Effector memory CD8-positive, alpha-beta T cell (primary cell): ENCODE measurements at places on chromosomes 2 and 18.

- no peak for DNase-seq
Observed at GRCh38 chr2:118148809-118149208, 60.5 kb downstream of the INSIG2 start.

DNA sequence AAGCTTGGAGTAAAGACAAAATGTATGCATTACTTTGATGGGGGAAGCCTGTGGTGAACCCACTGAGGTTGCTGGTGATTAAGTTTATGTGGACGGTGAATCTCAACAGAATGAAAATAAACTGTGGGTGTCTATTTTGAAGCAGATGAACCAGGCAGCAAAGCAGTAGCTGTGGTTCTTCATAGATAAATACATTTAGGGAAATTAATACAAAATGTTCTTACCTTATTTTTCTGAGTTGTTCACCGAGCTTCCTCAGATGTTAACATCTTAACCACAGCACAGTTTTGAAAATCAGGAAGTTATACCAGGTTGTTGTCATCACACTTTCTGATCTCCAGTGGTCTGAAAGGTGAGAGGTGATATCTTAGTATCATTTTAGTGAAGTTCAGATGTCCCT, 53.9 kb downstream of the NCK2 start:
- no peak for DNase-seq

DNA sequence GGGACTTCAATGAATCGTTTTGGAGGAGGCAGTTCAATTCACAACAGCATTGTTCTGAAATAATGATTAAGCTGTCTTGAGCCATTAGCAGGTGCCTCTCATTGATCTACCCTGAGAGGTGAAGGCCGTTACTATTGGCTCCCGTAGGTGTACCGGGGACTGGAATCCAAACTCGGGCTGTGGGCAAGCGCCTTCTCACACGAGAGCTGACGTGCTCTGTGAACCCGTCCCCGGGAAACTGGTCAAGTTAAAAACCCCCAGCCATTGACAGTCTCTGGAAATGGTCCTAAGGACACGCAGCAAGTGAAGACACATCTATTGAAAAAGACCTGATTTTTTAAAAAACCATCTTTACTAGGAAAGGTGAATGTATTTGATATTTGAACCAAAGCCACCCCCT, 8.1 kb upstream of the NFATC1 start:
- no peak for DNase-seq

DNA sequence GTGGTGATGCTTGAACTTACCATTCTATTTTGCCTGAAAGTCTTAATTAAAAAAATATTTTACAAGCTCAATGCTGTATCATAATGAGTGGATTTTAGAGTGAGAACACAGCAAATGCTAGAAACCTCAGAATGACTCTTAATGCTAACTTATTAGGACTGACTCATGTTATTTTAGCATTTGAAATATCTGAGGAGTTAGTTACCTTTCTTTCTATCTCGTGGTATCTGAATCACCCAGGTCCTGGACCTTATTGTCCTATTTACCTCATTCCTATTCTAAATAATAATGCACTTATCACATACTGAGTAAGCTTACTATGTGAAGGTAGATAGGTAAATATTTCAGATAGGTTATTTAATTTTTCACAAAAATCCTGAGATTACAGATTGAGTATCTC, 70.7 kb downstream of the SOS1 start:
- DNase-seq, result no peak

DNA sequence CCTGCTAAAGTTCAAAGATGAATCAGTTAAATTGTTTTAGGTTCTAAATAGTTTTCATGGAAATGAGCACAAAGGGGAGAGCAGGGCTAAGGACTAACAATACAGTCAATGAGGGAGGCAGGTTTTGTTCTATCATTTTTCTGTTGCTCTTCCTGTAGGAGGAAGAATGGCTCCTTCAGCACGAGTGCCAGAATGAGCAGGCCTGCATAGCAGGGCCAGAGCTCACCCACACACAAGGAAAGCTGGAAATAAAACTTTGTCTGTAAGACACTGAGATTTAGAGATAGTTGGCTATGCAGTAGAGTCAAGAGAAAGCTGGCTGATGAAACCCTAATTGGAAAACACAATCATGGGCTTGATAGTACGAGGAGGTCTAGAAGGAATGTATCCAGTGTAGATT, 313.3 kb downstream of the MBD2 start:
- DNase-seq, result no peak

GRCh38 chr18:70260683-70261082, 28.2 kb upstream of the SOCS6 start:
- no peak for DNase-seq

GRCh38 chr18:52657043-52657805, 317.2 kb downstream of the DCC start:
- DNase-seq, result no peak

DNA sequence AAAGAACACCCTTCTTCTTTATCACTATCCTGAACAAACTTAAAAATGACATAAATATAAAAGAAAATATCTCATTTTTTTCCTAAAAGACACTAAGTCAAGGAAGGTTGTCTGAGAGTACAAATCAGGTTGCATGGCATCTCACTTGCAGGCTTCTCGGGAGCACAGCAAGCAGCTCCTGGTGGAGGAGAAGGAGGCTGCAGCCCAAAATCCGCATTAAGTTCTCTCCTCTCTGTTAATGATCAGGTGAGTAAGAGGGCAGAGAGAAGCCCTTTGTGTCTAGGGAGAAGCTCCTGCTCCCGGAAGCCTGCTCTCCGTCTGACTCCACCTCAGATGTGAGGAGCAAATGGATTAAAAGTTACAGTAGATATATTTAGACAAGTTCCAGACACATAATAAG, 35.0 kb upstream of the DOK6 start:
- no peak for DNase-seq

DNA sequence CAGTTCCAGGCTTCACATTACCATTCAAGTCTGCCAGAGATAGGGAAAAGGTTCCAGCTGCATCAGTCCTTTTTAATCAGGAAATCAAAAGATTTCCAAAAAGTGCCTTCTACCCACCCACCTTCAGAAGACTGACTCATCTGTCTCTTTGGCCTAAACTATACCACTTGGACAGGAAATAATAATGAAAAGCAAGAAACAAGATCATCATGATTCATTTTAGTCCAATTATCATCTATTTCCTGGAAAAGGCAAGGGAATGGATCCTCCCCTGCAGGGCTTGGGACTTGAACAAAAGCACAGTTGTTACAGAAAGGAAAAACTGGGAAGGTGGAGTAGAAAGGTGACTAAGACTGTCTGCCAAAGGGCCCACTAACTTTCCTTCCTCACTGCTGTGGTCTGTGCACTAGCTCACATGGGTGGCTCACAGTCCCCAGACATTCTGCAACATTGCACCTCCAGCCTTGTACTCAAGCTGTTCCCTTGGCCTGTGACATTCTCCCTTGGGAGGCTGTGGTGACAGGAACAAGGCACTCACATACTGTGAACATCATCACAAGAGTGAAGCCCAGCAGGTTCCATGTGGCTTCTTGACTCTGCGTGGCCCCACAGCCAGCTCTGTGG, 75.3 kb downstream of the VSNL1 start:
- no peak for DNase-seq

- DNase-seq, result no peak
Observed at GRCh38 chr18:35933982-35934381, 38.5 kb upstream of the RMP24 start.

DNA sequence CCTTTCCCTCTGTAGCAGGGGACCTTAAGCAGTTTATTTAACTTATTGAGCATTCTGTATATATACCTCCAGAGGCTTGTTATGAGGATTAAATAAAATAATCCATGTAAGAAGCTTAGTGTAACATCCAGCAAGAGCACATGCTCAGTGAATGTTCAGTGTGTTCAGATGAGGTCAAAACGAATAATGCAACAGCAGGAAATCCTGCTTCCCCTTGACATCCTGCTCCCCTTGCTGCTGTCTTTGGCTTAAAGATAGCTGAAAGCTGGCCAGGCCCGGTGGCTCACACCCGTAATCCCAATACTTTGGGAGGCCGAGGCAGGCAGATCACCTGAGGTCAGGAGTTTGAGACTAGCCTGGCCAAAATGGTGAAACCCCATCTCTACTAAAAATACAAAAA, 68.7 kb downstream of the COL4A4 start:
- DNase-seq, result no peak

- no peak for DNase-seq
Observed at GRCh38 chr2:149023091-149023490, 15.4 kb upstream of the LYPD6B start.

DNA sequence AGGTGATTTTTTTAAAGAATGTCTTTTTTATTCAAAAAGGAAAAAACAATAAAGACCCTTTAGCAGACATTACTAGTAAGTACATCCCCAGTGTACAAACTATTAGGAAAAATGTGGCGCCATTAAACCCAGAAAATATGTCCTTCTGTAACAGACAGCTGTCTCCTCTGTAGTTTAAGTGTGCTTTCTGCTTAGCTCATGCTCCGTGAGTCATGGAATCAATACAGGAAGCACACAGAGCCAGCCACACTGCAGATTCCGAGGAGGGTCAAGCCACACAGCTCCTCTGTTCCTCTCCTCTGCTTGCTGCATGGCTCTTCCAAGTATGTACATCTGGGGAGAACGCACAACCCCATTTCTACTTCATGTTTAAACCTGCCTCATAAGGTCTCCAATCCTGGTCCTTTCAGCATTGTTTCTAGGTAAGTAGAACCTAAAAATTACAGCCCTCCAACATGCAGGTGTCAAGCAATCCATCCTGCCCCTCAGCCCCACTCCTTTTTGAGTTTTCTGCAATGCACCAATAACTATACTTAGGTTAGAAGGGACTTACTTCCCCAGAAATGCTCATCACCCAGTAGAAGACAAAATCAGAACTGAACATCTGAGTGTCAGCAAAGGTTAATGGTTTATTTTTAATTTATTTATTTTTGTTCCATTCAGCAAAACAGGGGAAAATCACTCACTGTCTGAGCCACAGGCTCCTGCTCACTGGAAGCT, 37.5 kb downstream of the ACVR1 start:
- no peak for DNase-seq

DNA sequence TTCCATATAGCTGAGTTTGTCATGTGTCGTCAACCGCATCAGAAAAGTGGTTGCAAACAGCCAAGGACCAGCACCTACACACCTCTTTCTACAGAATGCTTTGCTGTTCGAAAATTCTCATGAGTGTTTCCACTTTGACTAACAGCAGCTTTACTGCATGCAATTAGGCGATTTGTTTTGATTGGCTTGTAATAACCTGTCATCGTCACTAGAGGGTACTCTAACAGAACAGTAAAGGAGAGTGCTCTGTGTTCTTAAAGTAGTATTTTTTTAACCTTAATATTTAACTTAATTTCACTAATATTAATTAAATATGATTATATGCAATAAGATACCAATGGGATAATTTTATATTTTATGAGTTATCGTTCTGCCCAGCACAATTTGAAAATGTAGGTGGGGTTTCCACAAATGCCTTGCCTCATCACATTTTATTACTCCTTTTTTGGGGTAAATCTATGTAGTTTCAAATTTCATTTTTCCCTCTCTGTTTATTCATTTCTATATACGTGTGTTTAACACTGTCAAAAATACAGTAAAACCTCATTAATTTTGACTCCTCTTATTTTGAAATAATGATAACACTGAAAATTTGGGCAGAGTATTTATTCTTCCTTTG, 502.2 kb downstream of the NRXN1 start:
- no peak for DNase-seq

DNA sequence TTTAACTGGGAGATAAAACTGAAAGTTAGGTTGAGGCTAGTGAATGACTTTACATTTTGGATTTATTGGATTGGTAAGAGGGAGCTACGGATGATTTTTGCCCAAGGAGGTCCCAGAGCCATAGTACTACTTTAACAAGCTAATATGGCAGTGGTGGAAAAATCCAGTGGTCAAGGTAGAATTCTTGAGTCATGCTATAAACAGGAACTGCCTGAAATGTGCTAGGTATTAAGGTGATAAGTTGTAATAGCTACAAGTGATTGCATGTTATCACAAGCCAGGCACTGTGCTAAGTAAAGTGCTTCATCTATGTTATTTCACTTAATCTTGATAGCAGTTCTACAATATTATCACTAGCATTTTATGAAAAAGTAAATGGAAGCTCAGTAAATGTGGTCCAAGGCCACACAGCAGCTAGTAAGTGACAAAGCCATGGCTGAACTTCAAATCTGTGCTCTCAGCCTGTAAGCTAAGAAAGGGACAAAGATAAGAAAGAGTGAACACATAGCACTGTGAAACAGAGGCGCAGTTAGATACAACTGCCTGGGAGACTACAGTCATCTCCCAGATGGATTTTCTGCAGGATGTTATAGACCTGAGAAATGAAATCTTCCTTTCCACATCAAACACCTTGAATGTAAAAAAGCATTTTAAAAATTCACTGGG, 469.6 kb downstream of the TGIF1 start:
- DNase-seq, result no peak
